WTC11 (cell line): ENCODE measurements at places on chromosomes 13 and 19.

- no peak for DNase-seq
Observed at GRCh38 chr13:107365466-107366215, 797.7 kb upstream of the ARGLU1 start.

- no peak for DNase-seq
Observed at GRCh38 chr13:72186730-72187422, 319.9 kb upstream of the DACH1 start.

GRCh38 chr13:112731667-112732616, 42.1 kb downstream of the ATP11A start:
- no peak for DNase-seq

DNA sequence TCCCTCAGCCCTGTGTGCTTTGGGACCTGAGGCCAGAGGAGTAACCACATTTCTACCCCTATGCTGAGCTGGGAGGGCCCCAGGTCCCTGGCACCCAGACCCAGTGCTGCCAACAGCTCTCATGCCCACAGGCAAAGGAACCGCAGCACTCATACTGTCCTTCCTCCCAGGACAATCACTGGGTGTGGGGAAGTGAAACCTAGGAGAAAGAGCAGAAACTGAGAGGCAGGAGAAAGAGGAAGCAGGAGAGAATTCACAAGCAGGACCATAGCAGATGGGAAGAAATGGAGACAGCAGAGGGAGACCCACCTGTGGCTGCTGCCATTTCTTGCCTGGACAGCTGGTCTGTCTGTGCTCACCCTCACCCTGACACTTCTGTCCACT, 18.9 kb downstream of the CCDC97 start:
- no peak for DNase-seq

GRCh38 chr13:41762796-41763195, 198.1 kb downstream of the VWA8 start:
- DNase-seq, result no peak

DNA sequence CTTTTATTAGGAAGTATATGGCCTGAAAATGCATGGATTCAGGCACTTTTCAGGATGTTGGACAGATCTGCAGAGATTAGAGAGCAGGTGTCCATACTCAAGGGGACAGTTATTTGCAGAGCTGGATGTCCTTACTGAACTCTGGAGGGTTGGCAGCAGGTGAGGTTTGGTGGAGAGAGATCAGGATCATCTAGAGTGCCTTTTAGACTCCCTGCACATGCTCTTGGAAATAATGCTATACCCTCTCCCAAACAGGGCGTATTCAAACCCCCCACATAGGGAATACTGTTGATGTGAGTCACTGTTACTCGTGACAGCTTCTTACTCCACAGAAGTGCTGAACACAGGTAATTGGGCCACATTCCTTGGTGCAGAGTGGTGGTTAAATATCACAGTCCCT, 725.7 kb upstream of the SGCG start:
- no peak for DNase-seq

DNA sequence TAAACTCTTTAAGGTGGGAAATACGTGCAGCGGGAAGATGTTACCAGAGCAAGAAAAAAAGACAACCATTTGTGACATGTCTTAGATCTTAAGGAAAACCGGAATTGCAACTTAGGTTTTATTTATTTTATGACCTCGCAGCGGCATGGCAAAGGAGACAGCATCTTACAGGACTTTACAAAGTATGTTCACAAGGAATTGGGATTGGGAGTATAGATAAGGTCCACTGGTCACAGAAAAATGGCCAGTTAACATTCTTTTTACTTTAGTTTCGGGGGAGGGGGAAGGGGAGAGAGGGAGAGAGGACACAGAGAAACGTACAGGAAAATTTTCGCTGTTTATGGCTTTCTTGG, 104.5 kb upstream of the DIAPH3 start:
- no peak for DNase-seq

GRCh38 chr13:113169277-113170272, 11.1 kb downstream of the PROZ start:
- no peak for DNase-seq

GRCh38 chr19:47110521-47111005, 3.0 kb downstream of the ZC3H4 start:
- DNase-seq, result no peak

DNA sequence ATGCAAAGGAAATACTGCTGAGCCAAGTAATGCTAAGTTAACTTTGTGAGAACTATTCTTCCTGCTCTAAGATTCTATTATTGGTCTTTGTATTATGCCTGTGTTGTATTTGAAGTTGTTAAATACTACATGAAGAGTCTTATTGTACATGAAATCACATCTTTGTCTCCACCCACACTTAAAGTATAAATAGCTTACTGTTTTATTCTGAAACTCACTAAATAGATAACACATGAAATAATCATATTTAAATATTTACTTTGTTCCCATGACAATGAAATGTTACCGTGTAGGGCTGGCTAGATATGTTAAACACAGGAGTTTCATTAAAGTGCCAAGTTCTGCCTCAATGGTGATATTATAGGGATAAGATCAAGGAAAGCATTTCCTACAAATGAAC, 562.1 kb upstream of the ATXN8OS start:
- no peak for DNase-seq

GRCh38 chr19:2034729-2035589, 16.1 kb downstream of the MKNK2 start:
- peak; percentile 99 for DNase-seq

DNA sequence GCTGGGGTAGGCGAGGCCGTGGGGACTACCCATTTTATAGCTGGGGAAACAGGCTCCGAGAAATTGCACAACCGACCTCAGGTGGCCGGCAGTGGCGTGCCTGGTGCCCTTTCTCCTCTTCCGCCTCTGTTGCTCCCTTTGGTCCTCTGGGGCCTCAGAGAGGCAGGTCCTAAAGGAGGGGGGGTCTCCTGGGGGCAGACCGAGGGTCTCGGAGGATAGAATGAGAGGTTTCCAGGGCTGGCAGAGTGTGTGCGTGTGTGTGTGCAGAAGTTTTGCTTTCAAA, 11.3 kb downstream of the STX10 start:
- DNase-seq, result no peak

DNA sequence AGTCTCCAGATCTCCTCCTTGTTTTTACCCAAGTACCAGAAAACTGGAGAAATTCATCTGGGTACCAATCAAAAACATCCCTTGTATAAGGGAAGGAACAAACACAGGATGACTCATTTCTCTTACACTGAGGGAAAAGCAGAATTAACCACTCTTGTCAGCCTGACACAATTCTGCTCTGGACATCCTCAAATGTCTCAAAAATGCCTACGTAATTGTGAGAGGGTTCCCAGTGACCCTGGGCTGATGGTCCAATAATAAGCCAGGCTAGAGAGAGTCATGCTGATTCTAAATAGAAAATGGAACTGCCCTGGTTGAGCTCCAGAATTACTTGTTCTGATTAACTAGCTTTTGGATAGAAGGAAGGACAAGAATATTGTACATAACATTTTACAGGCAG, 14.5 kb downstream of the ZNF708 start:
- no peak for DNase-seq

- no peak for DNase-seq
Observed at GRCh38 chr19:37999309-38000213, 92.6 kb downstream of the SIPA1L3 start.

DNA sequence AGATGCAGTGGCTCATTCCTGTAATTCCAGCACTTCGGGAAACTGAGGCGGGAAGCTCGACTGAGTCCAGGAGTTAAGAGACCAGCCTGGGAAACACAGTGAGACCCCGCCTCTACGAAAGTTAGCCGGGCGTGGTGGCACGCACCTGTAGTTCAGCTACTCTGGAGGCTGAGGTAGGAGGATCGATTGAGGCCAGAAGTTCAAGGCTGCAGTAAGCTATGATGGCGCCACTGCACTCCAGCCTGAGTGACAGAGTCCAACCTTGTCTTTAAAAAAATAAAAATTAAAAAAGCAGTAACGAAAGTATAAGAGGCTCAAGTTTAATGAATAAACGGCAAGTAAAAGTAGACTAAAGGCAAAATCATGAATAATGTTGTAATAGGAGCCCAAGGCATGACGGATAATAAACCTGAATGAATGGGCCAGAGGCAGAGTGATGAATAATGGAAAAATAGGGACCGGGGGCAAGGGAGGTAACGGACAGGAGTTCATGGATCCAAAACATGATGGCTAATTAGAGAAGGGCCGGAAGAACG, 1.2 kb upstream of the TOMM40 start:
- no peak for DNase-seq

GRCh38 chr19:50402544-50403301, 16.0 kb upstream of the SPIB start:
- DNase-seq, result no peak

GRCh38 chr19:8695501-8695900, 3.1 kb downstream of the ACTL9 start:
- DNase-seq, result no peak

GRCh38 chr13:104422668-104423067, 1356.5 kb upstream of the SLC10A2 start:
- no peak for DNase-seq

DNA sequence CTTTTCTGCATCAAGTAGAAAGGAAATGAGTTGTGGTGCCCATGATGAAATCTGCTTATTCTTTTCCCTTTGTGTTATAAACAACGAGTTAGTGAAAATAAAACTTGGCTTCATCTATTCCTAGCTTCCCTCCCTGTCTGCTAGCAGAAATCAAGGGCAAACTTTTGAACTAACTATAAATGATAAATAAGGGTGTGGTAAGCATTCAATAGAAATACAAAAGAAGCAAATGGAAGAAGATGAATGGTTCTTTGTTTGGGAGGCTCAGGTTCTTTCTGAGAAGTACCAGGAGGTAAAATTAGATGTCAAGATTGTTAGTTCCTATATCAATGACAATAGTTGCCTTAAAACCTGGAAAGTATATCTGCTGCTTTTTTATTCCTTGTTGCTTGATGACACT, 275.3 kb upstream of the PRR20A start:
- DNase-seq, result no peak

- no peak for DNase-seq
Observed at GRCh38 chr19:42394751-42395150, 4.7 kb upstream of the CNFN start.

DNA sequence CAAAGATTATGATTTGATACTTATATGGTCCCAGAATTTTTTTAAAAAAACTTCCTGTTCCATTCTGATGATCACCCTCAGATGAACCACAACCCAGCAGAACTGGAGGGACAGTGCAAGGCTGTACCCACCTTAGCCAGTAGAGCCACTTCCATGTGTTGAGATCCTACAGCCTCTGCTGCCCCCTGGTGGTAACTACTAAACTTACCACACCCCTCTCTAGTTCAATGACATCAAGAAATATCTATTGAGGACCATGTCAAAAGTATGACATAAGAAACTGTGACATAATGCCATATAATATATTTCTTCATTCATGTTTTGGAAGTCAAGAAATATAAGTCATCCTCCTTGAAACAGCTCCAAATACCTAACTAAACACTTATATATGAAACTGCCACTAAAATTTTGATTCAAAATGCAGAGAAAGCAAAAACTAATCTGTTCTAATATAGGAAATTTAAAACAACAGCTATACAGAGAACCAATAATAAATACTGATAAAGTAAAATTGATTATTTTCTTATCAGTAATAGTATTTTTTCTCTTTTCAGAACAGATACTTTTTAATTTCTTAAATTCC, 412.6 kb downstream of the KCTD12 start:
- peak; percentile 78 for DNase-seq

DNA sequence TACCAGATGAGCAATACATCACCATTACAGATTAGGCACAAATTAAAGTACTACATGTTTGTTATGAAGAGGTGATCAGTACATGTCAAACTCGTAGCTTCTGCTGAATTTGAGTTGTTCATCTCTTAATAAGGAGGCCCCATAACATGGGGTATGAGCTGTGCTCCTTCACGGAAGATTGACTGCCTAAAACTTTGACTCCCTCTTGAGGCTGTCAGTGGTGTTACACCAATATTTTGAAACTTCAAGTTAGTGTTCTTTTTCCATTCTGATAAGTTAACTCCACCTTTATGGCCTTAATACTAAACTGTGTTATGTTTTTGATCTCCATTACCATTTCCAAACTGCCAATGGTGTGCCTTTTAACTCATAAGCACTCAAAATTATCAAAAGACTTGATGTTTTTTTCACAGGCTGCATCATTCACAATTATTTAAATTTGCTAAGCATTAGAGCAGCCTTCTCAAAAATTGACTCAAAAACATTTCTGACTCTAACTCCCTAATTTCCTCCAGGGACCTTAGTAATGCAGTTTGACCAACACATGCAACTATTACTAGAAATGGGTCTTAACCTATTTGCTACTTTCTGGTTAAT, 1591.5 kb downstream of the PCDH9 start:
- DNase-seq, result no peak

GRCh38 chr19:2181633-2181997, 17.9 kb downstream of the DOT1L start:
- DNase-seq, result no peak

DNA sequence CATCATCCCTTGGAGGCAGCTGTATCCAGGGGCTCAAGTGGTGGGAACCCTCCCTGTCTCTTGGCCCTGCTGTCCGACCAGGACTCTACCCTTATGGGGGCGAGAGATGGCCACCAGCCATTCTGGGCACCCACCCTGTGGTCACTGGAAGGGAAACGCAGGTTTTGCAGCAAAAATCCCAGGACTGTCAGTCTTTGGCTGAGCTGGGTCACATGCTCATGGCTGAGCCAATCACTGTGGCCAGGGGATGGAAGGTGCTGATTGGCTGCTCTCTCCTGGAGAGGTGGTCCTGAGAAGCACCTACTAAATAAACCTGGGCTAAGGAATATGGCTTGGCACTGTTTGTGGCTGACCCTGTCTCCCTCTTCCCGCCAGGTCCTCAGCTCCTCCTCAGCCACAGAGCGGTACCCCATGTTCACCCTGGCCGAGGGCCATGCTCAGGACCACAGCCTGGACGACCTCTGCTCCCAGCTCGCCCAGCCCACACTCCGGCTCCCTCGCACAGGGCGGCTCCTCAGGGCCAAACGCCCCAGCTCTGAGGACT, 8.9 kb downstream of the ATG4D start:
- DNase-seq, result peak; percentile 50

- no peak for DNase-seq
Observed at GRCh38 chr19:35216016-35216832, 12.3 kb downstream of the FAM187B start.

- no peak for DNase-seq
Observed at GRCh38 chr13:24610956-24611355, 69.3 kb upstream of the ATP12A start.

- no peak for DNase-seq
Observed at GRCh38 chr13:63195726-63196125, 1780.1 kb upstream of the PCDH20 start.

- no peak for DNase-seq
Observed at GRCh38 chr13:26834646-26835045, 74.1 kb upstream of the GPR12 start.

GRCh38 chr13:66578305-66578704, 651.8 kb downstream of the PCDH9 start:
- DNase-seq, result no peak

DNA sequence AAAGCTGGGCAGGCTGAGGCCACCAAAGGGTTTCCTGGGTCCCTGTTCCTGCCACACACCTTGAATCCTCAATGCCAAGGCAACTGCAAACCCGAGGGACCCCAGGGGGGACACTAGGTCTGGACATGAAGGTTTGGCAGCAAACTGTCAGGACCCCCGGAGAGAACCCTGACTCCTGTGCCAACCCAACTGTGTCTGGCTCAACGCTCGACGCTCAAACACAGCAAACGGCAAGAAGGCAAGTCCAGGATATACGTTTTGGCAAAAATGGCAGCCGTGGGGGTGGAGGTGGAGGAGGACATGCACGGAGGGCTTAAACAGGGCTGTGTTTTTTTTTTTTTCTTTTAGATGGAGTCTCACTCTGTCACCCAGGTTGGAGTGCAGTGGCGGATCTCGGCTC, 73.0 kb downstream of the GADD45B start:
- no peak for DNase-seq
